ENCODE measurements at places on chromosomes 11 and 22.
A peak's percentile ranks its signal among the peaks of the same experiment; 100 is the strongest.

DNA sequence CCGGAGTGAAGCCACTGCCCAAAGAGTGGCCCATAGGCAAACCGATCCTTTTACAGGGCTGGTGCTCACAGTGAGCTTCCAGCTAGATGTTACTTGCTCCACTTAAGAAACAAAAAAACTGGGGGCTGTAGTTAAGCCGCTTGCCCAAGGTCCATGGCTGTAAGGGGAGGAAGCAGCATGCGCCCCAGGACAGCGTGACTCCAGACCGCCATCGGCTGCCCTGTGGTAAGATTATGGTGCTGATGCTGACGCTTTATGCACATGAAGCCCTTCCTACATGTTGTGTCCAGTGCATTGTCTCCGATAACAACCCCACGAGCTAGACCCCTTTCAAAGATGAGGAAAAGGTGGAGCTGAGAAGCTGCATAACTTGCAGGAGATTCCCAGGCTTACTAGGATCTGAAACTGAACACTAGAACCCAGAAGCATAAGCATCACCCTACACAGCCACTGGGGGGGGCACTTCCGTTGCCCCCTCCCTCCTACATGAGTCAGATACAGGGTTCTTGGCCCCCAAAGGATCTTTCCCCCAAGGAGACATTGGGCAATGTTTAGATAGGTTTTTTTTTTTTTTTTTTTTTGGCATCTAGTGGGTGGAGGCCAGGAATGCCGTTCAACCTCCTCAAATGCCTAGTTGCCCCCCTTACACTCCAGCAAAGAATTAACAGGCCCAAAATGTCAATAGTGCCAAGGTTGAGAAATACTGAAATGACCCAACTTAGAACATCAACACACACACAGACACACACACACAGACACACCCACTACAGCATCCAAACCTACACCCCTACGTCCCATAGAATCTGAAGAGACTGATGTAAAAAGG is 53.9 kb downstream of the MN1 start:
- DNase-seq = no peak

DNA sequence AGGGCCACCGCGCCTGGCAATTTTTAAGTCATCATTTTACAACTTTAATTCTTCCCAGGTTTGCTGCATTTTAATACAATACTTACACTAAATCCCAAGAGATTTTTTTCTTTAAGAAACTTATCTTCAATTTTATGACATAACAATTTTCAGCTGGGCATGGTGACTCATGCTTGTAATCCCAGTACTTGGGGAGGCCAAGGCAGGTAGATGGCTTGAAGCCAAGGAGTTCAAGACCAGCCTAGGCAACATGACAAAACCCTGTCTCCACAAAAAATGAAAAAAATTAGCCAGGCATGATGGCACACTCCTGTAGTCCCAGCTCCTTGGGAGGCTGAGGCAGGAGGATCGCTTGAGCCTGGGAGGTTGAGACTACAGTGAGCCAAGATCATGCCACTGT is 38.8 kb downstream of the CLDN25 start:
- no peak for DNase-seq

- DNase-seq = peak; percentile 40
Measured at GRCh38 chr11:66637557-66638176, 836 bp upstream of the RBM4 start.

- DNase-seq = peak; percentile 68
Measured at GRCh38 chr22:46561435-46561905, 24.1 kb upstream of the CELSR1 start.

- peak; percentile 50 for DNase-seq
Measured at GRCh38 chr11:76742902-76743301, 40.3 kb upstream of the TSKU start.

GRCh38 chr11:43835104-43835503 is 45.5 kb upstream of the ALKBH3 start:
- DNase-seq = peak; percentile 91

DNA sequence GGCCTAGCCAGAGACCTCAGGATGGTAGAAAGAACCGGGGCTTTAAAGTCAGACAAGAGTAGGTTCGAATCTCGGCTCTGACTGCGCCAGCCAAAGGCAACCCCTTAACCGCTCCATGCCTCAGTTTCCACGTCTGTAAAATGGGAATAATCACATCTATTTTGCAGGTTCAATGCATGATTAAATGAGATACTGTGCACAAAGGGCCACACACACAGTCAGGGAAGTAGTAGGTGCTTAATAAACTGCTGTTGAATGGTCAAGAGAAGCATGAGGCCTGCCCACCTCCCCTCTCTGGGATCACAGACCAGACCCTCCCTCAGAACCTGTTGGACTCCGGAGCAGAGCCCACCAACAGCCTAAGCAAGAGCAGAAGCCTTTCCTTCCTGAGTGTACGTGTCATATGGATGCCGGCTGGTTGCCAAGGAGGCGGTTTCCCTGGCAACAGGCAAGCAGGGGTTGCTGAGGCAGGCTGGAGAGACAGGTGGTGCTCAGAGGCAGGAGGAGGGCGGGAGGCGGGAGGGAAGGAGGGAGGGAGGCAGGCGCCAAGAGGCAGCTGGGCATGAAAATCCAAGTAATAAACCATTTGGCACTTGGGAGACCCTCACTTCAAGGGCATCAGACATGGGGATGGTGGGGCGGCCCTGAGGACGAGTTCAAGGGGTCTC is 43.9 kb downstream of the NFAM1 start:
- peak; percentile 96 for DNase-seq

DNA sequence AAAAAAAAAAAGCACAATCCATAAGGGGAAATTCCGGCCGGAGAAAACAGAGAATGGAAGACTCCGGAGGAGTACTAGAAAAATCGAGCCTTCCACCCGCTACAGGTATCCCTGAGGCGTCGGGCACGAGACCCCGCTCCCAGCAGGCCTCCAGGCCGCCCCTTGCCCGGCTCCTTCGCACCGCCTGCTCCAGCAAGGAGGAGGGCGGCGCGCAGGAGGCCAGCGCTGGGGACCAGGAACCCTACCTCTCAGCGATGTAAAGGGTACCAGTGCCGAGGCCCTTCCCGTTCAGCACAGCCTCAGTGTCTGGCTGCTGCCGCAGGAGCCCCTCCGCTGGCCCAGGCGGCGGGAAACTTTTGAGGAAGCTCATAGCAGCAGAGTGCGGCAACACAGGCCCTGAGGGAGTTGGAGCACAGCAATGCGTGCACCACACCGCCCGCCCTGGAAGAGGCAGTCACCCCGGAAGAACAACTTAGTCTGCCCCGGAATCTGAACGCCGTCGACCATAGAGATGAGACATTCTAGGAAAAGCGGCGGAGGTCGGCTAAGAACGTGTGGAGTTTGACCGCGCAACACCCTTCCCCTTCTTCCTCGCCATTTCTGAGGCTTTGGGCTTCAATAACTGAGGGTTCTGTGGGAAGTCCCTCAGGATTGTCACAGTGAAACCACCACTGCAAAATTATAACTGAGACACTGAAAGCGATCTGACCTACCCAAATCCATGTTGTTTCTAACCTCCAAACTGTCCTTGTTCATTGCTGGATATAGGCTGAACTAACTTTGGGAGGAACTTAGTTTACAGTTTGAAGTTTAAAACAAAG is at the start of gene CLNS1A:
Gene CLNS1A (minus strand): TSS at position 450 of the 821 bp plus-strand sequence. CDS start 80 bp downstream, at position 370.
- peak; percentile 96 for DNase-seq

DNA sequence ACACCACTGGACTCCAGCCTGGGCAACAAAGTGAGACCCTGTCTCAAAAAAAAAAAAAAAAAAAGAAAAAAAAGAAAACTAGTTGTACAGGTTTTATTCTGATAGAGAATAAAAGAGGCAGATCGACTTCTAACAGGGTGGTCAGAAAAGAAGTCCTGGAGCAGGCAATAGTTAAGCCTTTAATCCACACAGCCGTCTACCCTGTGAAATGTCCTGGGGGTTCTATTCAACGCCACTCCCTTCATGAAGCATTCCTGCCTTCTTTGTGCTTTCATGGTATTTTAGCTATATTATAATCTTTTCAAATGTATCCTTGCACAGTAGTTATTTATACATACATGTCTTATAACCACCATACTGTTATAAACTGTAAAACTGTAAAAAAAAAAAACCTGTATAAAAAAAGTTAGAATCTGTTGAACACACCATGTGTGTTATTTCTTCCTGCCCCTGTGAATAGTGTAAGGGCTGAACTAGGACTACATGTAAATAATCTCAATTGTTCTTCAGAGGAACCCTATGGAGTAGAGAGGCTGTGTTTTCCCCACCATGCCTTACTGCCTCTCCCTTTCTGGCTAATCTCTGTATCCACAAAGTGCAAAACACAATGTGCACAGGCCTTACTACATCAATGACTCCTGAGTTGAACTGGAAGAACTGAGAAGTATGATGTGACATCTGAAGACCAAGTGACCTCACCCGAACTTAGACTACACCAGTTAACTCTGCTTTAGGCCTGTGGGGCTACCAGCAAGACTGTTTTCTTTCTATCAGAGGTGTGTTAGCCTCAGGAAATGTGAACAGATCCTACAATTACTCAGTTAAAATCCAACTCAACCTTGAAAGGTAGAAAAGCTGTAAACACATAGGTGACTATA is 25.3 kb downstream of the PRCP start:
- DNase-seq = no peak

- DNase-seq = no peak
Measured at GRCh38 chr22:39367035-39367434, 17.2 kb downstream of the SYNGR1 start.

GRCh38 chr11:71447791-71448256 is 369 bp downstream of the DHCR7 start:
- peak; percentile 79 for DNase-seq

DNA sequence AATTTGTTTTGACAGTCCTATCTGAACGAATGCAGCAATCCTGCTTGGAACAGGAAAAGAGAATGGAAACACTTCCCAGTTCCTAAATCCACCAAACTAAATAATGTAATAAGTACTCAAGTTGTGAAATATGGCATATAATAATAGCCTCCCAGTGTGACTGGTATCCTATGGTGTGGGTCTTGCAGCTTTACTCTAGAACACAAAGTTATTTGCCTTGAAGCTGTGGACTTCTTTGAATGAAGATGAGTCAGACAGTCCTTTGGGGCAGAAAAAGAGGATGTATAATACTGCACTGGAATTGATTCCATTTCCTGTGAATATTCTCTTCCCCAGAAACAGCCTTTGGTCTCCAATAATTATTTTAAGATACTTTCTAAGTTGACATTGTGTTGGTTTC is 887.0 kb downstream of the KCNA4 start:
- DNase-seq = no peak

GRCh38 chr22:25484521-25485315 is 79.8 kb upstream of the GRK3 start:
- DNase-seq = no peak

DNA sequence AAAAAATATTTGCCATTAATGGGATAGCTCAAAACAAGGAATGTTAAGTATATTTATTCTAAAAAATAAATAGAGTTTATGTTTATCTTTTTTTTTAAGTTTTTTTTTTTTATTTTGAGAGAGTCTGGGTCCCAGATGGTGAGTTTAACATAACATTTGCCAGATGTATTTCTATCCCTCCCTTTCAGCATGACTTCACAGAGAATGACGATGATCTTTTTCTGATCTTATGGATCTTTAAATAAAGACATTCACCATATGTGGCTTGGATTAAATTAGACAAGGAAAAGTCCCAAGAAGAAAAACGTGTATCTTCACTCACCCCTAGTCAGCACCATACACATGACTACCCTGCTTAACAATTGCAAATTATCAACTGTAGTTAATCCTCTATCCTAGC is 839.8 kb upstream of the CNTN5 start:
- peak; percentile 17 for DNase-seq

DNA sequence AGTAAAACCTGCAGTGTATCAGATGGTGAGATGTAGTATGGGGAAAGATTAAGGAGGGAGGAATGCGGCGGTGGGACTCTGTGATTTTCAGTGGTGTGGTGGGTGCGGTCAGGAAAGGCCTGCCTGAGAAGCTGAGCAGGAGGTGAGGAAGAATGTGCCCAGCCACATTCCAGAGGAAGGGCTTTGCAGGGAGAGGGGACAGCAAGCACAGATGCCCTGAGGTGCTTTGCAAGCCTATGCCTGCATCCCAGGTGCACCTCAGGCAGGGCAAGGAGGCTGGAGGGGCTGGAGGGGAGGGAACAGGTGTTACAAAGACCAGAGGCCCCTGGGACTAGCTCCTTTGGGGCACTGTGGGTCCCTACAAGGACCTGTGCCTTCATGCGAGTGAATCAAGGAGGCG is 42.1 kb downstream of the MYO7A start:
- no peak for DNase-seq

DNA sequence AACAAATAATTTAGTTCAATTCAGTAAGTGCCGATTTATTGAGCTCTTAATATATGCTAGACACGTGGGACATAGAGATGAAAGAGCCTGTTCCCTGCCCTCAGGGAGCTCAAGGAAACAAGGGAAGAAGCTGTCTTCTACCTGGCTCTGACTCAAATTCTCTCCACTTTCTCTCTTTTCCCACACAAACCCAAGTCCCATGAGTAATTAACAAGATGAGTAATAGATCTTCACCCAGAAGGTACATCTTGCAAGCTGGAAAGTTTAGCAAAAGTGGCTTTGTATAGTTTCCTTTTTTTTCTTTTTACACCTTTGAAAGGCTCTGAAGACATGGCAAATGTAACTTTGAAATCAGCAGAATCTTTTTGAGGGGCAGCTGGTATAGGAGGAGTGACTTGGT is 48.2 kb upstream of the CHST1 start:
- no peak for DNase-seq

DNA sequence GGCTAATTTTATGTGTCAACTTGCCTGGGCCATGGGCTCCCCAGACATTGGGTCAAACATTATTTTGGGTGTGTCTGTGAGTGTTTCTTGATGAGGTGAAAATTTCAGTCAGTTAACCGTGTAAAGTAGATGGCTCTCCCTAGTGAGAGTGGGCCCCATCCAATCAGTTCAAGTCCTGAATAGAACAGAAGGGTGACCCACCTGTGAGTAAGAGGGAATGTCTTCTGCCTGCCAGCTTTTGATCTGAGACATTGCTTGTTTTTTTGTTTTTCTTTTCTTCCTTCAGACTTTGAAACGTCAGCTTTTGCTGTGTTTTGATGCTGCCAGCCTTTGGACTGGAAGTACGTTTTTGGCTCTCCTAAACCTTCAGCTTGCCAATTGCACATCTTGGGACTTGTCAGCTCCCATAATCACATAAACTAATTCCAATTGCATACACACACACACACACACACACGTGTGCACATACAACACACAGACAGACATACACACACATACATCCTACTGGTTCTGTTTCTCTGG is 300.1 kb downstream of the CNTN5 start:
- no peak for DNase-seq

- DNase-seq = peak; percentile 79
Measured at GRCh38 chr22:32987081-32987631, 71.0 kb downstream of the SYN3 start.

DNA sequence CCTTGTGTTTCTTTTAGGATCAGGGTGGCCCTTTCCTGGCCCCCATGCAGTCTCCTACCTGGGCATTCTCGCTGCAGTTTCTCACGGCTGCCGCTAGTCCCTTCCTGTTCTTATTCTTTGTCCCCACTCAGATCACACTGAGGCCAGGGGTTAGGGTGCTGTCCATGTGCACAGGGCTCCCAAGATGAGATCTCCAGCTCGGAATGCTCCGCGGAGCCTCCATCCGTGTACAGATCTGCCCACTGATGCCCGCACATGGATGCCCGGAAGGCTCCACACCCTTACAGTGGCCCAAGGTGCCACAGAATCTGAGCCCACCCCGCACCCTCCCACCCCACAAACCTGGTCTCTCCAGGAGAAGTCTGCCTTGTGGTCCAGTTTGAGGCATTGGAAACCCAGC is 457.3 kb downstream of the TBC1D22A start:
- no peak for DNase-seq
